ENCODE measurements at places on chromosomes 2 and 18.

GRCh38 chr2:8334866-8335325 lies 347.0 kb upstream of the ID2 start:
- no peak for DNase-seq

GRCh38 chr18:61651145-61651879 lies 241.5 kb downstream of the RNF152 start:
- no peak for DNase-seq

DNA sequence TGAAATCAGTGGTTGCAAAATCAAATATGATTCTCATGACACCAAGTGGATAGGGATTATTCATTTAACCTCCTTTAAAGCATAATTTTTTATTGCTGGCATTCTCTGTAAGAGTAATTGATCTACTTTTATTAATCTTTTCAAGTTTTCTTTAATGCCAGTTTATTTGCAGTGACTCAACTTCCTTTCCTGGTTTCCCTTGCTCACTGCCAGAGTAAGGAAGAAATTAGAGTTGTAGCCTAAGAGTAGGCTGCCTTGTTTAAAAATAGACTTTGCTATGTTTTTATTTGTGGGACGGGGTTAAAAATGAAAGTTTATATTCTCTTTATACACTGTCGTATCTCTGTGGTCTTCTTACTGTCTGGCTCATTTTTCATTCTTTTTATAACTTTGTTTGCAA lies 148.6 kb downstream of the WDR7 start:
- no peak for DNase-seq

DNA sequence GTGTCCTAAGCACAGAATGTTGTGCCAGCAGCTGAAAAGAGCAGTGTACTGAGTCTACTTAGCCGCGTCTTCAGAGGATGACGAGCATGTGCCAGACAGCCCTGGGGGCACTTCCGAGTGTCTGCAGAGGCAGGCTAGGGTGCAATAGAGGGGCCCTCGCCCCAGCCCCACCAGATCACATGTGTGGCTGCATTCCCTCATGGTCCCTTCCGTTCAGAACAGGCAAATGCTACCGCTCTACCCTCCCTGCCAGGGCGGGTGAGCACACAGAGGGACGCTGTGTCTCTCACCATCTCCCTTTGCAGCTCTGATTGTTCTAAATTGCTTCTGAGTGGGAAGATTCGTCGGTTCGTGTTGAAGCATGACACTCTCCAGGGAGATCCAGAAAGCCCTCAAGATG lies 212.2 kb upstream of the RAB12 start:
- no peak for DNase-seq

GRCh38 chr2:236177604-236177966 lies 9.4 kb upstream of the GBX2 start:
- DNase-seq: peak; percentile 77

DNA sequence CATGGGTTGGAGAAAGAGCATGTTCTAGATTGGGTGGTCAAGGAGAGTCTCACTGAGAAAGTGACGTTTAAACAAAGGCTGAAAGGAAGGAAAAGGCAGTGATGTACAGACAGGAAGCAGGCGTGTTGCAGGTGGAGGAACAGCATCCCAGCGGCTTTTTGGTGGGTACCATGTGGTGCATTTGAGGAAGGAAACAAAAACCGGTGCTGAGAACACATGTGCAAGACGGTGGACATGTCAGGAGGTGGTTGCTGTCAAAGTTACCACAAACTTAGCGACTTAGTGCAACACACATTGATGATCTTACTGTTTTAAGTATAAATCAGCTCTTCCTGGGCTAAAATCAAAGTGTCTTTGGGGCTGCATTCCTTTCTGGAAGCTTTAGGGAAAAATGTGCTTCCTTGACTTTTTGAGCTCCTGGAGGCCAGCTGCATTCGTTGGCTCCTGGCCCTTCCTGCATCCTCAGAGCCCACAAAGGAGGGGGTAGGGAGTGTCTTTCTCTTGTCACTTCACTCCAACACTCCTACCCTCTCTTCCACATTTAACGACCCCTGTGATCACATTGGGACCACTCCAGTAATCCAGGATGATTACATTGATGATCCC lies 380.6 kb downstream of the FBXO15 start:
- DNase-seq: no peak

GRCh38 chr18:11982981-11983380 lies 1.7 kb downstream of the IMPA2 start:
- no peak for DNase-seq

DNA sequence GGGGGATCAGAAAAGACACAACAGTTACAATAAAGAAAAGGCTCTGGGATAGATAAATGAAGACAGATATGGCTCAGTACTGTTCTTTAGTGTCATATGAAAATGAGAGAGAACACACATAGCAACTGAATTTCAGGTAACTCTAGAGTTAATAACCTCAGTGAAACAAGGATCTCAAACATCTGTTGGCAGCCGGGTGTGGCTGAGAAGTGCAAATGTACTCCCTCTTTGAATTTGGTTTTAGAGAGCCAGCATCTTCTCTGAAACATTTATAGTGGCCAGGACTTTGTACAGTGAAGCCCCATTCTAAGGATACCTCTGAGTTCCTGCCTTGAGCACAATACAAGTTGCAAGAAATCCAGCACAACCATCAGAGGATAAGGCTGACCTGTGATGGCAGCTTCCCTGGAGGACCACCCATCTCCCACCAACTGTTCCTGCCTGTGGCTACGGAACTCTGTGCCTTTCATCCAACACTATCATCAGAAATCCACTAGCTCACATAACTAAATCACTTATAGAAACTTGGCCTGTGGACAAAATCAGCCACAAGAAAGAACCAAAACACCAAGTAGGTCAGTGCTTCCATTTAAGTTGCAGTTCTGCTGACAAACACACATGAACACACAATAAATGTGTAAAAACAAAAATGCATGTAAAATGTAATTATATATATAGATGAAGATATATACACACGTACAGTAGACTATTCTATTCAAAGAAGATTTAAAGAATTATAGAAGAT lies 37.3 kb upstream of the PEX13 start:
- DNase-seq: no peak

DNA sequence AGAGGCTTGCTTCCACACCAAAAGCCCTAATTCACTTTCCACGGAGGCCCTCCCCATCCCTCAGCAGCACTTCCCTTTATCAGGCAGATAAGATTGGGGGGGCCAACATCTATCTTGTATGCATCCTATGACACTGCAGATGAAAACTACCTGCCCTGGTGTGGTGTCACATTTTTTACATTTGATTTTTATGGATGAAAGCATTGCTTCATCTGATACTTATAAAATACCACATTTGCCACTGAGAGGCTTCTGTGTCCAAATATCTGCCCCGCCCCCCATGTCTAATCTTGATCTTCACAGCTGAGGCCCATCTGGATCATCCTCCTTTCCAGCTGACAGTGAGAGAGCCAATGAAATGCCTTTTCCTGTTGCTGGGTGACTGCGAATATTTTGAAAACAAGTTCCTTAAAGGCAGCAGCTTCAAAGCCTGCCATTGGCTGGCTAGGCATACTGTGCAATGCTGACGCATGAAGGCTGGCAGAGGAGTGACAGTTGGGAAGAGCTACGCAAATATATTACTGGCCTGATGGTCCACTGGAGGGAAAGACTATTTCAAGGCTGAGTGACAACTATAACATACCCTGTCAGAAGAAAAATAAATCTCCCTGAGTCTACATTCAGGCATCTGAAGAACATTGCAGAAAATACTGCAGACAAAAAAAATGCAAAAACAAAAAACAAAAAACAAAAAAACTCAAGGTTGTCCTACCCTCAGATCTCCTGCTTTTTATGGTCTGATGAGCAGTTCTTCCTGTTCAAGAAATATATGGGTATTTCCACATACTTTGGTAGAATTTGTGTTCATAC lies 318.7 kb downstream of the PDE11A start:
- DNase-seq: no peak

DNA sequence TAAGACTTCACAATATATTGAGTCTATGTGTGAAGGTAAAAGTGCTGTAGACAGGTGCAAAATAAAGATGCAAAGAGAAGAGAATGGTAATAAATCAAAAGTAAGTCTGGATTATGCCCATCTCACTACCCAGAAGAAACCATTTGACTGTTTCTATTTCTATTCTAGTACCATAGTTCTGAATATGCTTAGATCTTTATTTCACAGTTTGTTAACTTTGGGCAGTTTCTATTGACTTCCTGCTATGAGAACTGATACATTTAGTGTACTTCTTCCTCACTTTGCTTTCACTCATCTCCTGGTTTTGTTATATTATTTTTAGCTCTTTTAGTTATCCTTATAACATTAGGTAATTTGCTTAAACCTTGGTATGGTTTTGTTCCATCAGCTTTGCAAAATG lies 94.9 kb downstream of the HS1BP3 start:
- DNase-seq: no peak

- DNase-seq: no peak
These were observed 155.7 kb downstream of the ALK start for GRCh38 chr2:29765721-29766120.

- no peak for DNase-seq
These were observed 121.2 kb downstream of the DPP4 start for GRCh38 chr2:161952783-161953191.

- DNase-seq: no peak
These were observed 33.0 kb downstream of the SDC1 start for GRCh38 chr2:20191714-20192569.

- no peak for DNase-seq
These were observed 180.4 kb upstream of the ZFP36L2 start for GRCh38 chr2:43406651-43407279.

DNA sequence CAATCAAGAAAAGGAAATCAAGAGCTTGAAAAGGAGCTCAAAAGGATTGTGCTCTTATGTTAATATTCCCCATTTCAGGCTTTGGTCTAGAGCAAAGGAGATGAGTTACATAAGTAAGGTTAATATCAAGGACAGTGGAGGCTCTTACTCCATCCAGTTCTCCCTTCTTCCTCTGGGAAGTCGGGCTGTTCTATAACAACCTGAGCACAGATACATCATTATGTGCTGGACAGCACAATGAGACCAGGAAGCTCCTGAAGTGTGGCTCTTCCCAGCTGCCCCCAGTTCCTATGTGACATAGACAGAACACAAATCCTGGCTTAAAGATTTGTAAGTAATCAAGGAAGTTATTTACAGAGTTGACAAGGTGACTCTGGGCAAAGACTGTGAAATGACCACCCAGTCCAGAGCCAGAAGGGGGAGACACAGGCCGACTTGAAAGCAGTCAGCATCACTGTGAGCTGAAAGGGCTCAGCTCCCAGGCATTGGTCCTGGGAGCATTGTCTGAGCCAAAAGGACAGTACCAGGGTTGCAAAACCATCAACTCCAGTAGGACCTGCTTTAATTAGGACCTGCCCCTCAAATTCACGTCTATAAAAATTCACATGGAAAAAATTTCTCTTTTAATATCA lies 917.6 kb upstream of the ACVR2A start:
- peak; percentile 24 for DNase-seq

DNA sequence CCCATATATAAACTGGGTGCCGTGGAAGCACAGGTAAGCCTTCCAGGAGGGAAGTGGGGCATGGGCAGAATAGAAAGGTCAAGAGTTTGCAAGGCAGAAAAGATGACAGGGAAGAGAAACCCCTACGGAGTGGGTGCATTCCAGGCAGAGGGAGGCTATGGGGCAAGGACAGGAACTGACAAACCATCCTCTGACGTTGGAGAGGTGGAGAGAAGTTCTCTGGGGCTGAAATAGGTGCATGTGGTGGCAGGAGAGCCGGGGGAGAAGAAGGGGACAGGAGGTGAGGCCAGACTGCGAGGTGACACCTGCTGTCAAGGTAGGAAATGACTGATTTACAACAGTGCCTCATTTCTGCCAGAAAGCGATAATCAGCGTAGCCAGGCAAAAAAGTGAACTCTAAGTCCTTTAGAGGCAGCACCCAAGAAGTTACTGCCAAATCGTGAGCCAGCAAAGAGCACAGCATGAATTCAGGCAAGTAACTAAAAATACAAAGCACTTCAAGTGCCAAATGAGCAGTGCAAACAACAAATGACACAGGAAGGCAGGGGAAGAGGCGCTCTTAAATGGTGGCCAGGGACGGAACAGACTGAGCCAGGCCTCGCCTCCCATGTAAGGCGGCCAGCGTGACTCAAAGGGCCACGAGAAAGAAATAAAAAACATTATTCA lies 113.3 kb upstream of the ACVR1C start:
- DNase-seq: no peak

DNA sequence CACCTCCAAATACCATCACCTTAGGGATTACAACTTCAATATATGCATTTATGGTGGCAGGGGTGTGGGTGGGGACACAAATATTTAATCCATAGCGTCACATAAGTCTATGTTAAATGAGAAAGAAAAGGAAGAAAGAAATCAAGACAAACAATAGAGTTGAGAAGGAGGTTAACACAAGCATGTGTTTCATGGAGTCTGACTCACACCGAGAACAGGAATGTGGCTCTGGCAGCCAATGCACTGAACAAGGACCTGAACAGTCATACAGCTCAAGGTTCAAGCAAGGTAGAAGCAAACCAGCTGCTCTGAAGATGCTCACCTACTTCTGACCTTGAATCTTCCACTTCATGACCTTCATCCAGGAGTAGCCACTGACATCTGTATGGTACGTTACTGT lies 36.2 kb upstream of the LPIN1 start:
- DNase-seq: no peak

- DNase-seq: no peak
These were observed 31.6 kb upstream of the MREG start for GRCh38 chr2:216044883-216045486.

DNA sequence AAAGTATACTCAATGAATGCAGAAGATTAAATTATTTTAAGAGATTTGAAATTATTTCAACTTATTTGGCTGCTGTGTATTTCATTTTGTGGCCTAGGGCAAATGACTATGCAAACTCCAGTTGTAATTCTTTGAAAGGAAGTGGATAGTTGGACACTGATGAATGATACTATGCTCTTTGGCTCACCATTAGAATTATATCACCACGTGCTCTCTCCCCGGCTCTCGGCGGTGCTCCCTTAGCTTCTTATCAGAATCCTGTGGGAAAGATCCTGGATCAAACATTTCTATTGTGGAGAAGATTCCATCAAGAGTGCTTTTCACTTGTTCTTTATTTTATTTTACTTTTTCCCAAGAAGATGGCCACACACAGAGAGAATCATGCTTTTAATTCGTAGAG lies 55.2 kb downstream of the ADCYAP1 start:
- no peak for DNase-seq

DNA sequence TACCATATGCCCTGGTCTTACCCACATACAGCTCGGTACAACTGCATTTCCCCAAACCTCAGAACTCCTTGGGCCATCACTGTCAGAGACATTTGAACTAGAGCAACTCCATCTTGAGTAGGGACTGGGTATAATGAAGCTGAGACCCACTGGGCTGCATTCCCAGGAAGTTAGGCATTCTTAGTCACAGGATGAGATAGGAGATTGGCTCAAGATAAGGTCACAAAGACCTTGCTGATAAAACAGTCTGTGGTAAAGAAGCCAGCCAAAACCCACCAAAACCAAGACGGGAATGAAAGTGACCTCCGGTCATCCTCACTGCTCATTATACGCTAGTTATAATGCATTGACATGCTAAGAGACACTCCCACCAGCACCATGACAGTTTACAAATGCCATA lies 131.3 kb downstream of the PIK3C3 start:
- DNase-seq: no peak

Measured in NCI-H1694 (cell line).